Kidney (tissue), 22 donors: ENCODE measurements at places on chromosomes 2 and 18. TPM values are rescaled to one million over a fixed set of nuclear protein-coding genes. Genes with fewer than 3 reads are reported as not detected.

SYT4 gene
- not detected for polyA plus RNA-seq

CACNB4 gene
- polyA plus RNA-seq: 1.3 TPM

DYSF gene
- polyA plus RNA-seq: 11.3 TPM

GNAL gene
- polyA plus RNA-seq: 1.8 TPM

HOXD3 gene
- 16.9 TPM for polyA plus RNA-seq

RNF125 gene
- 0.62 TPM for polyA plus RNA-seq

DNA sequence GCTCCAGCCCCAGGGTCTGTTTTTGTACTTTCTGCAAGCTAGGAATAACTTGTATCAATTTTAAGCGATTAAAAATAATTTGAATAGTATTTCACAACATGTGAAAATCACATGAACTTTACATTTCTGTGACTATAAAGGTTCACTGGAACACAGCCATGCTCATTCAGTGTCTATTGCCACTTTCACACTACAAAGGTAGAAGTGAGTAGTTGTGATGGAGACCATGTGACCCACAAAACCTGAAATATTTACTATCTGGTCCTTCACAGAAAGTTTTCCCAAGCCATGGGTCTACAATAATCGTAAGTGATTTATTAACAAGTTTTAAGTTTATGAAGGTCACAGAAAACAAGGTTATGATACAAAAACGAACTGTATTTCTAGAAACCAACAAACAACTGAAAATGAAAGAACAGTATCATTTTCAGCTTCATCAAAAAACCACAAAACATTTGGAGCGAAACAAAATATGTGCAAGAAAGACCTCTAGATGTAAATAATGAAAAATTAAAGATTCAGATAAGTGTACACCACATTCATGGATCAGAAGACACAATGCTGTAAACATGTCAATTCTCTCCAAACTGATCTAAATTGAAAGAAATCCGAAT, 68.9 kb upstream of the DNER start:
- no peak for DNase-seq

DNA sequence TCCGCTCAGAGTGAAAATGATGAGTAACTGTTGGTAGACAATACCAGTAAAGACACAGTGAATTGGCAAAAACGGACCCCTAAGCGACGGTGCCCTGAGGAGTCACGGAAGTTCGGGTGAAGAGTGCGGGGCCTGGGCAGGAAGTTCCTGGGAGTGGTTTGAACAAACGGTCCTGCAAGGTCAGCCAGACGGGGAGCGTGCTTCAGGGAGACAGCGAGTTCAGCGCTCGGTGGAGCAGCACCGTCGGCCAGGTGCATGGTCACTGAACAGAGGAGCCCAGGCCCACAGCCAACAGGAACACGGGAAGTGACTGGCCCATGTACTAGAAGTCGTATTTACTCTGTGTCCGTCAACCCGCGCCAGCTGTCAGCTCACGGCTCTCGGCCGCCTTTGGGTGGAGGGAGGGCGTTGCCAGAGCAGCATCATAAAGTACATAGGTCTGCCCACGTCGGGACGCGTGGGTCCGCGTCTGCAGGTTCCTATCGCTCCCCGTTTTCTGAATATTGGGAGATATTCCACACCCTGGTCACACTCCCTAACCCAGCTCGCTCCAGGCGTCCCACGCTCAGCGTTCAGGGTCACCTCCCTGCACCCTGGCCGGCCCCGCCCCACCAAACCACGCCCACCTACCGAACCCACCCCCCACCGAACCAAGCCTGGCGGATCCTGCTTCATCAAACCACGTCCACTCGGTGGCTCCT, 75.6 kb upstream of the UXS1 start:
- peak; percentile 54 for DNase-seq

- no peak for DNase-seq
Measured at GRCh38 chr2:7438855-7439254, 521.6 kb downstream of the RNF144A start.

DNA sequence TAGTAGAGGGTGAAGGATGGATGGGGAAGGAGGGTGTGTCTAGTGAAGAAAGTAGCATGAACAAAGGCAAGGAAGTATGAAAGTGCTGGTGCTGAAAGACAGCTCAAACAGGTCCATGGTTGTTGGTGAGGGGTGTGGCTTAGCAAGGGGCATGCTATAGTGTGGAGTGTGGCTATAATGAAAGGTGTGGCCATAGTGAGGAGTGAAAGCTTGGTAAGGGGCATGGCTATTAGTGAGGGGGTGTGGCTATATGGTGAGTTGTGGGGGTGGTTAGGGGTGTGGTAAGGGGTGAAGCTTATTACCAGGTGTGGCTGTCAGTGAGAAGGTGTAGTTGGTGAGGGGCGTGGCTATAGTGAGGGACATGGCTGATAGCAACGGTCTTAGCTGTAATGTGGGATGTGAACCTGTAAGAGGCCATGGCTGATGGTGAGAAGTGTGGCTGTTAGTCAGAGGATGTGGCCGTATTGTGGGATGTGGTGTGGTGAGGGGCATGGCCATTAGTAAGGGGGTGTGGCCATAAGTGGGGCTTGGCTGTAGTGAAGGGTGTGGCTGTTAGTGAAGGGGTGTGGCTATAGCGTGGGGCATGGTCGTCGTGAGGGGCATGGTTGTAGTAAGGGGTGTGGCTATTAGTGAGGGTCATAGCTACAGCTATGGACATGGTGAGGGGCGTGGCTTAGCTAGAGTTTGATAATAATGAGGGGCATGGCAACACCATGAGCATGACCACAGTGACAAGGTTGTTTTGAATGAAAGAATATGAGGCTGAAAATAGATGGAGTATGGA, 549.6 kb downstream of the FBXO15 start:
- no peak for DNase-seq

- DNase-seq: no peak
Measured at GRCh38 chr18:34626404-34627136, 83.5 kb upstream of the DTNA start.

- DNase-seq: no peak
Measured at GRCh38 chr2:11835403-11835802, 89.0 kb downstream of the LPIN1 start.

GRCh38 chr2:202278944-202279343, 13.4 kb downstream of the NOP58 start:
- DNase-seq: no peak

DNA sequence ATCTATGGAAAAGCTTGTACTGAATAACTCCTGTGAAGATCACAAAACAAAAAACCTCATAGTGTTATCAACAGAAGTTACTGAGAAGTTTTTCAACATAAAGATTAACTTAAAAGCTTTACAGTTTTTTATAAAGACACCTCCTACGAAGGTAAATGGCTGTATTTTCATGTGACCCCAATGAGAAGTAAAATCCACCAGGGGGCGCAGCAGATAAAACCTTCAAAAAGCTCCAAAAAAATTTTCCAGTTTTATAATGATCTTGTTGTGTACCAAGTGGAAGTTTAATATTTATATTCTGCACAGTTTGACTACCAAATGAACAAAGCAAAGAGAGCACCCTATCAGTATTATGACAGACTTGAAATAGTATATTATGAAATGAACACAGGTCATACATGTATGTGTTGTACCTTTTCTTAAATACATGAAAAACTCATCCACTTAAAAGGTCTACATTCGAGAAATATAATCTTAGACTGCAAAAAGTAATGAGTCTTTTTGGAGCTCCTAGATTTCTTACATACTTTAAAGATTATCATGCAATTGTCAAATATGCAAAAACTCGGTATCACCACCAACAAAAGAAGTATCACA, 38.5 kb downstream of the PNO1 start:
- DNase-seq: no peak

DNA sequence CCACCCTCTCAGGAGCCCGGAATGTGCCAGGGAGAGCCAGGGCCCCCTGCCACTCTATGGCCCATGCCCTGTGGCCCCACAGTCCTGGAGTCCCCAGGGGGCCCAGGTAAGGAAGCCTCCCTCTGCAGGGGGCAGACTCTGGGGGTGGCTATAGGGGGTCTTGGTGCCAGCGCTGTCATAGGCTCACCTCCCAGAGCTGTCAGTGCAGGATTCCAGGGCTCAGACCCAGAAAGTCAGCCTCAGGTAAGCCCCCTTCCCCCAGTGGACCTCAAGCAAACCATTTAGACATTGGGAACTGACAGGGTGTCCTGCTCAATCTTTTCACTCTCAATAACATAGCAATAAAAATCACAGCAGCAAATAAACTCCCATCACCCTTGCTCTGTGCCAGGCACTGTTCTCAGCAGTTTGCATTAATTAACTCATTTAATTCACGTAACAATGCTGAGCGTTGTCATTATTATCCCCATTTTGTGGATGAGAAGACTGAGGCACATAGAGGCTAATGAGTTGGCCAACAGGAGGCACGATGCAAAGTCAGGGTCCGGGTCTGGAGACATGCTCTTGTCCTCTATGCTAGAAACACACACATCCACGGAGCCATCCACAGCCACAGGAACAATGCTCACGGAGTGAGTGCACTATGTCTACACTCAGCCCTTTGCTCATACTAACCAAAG, 79.6 kb downstream of the TNS1 start:
- no peak for DNase-seq

- no peak for DNase-seq
Measured at GRCh38 chr18:36601316-36601715, 227.5 kb downstream of the TPGS2 start.

GRCh38 chr18:74682141-74682990, 84.7 kb downstream of the ZNF407 start:
- DNase-seq: no peak

DNA sequence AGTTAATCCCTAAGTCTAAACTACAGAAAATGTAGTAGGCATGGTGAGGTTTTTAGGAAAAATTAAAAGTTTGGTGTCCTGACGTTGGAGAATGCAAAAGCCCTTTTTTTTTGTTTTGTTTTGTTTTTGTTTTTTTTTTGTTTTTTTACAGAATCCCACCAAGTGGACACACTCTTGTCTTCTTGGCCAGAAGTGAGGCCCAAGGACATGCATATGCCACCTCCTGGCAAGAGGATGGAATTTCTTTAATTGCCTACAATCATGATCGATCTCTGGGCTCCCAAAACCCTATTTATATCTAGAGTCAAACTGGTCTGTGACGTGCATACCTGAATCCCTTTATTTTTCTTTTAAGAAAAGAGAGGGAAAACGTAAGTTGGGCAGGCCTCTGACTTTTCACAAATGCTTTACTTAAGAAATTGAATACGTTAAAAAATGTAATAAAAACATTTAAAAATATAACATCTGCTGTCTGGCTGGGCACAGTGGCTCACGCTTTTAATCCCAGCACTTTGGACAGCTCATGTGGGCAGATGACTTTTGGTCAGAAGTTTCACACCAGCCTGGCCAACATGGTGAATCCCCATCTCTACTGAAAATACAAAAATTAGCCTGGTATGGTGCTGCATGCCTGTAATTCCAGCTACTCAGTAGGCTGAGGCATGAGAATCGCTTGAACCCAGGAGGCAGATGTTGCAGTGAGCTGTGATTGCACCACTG, 502.7 kb downstream of the CBLN2 start:
- no peak for DNase-seq

GRCh38 chr2:55078956-55079355, 28.7 kb upstream of the RTN4 start:
- no peak for DNase-seq
